ENCODE measurements at places on chromosomes 7 and 10. TPM values are rescaled to one million over a fixed set of nuclear protein-coding genes. Genes with fewer than 3 reads are reported as not detected.

Gene NKX1-2
- total RNA-seq, result 0.73 TPM

Gene MSS51
- total RNA-seq, result 4.2 TPM

Gene INSIG1
- 66.0 TPM for total RNA-seq

Gene GIMAP4
- 29.8 TPM for total RNA-seq

Gene ADAM8
- total RNA-seq, result 5.0 TPM

Gene KLF14
- total RNA-seq, result 0.80 TPM

Gene CTAGE8
- total RNA-seq, result 4.3 TPM

Gene HTRA1
- 116 TPM for total RNA-seq

Gene ECHDC3
- 62.6 TPM for total RNA-seq

Gene DPP6
- total RNA-seq, result not detected

Gene HACD1
- 13.1 TPM for total RNA-seq

Gene GJD4
- total RNA-seq, result not detected

Gene STEAP1B
- 0.66 TPM for total RNA-seq

Gene COL17A1
- 56.1 TPM for total RNA-seq

Gene CDC14C
- not detected for total RNA-seq

Gene NOLC1
- 82.8 TPM for total RNA-seq

Gene FAM25A
- total RNA-seq, result not detected

Gene RAB18
- total RNA-seq, result 43.4 TPM

Gene GSTO1
- 123 TPM for total RNA-seq

Gene PIP
- total RNA-seq, result 140 TPM

Gene PPP1R3C
- total RNA-seq, result 48.1 TPM

Gene PDSS1
- total RNA-seq, result 8.2 TPM
